ENCODE measurements at places on chromosomes 4 and X.

DNA sequence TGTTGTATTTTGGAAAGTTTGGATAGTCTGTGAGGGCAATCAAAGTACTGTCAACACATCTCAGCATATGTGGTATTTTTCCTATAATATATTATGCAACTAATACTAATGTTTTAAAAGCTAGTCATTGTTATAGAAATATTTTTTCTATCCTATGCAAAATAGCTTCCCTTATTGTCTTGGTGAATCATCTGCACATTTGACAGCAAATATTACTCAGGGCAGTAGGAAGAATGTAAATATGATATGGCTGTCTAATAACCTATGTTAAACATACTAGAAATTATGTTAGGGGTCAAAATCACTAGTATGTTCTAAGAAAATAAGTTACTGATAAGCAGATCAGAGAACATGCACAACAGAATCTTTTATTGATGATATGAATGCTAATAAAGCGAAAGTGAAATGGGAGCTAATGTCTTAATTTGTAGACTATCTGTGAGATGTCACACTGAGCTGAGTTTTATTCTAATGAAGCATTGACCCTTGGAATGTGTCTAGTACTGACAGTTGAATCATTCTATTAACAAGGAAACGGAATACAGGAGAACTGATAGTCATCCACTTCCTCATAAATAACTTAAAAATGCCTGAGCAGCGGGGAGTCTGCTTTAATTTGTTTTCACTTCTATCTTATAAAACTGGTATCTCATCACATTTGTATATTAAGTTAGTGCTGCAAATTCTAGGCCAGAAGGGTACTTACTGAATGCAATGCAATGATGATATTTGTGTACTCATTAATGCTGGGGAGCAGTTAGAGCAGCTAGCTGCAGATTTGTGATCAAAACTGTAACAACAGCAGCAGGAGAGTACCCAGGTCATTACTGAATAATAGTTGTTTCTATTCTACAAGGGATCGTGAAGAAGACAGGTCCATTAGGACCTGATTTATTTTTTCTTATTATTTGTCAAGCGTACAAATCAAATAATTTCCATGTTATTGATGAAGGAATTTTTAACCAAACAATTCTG, 440.3 kb upstream of the AADAT start:
- no peak for ATAC-seq

DNA sequence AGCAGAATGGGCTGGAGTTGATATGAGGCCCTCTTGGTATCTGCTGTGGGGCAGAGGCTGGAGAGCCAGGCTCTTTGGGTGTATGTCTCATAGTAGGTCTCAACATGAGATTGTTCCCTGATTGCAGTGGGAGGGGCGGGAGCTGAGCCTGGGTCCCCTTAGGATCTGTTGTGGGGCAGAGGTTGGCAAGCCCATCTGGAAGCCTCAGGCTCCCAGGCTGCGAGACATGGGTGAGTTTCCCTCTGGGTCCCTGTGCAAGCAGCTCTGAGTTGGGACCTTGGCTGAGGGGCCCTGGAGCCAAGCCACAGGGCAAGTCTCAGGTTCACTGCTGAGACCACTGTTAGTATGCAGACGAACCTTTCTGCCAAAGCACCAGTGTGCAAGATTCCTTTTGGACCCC, 201.9 kb downstream of the ARHGAP10 start:
- peak; percentile 42 for ATAC-seq

DNA sequence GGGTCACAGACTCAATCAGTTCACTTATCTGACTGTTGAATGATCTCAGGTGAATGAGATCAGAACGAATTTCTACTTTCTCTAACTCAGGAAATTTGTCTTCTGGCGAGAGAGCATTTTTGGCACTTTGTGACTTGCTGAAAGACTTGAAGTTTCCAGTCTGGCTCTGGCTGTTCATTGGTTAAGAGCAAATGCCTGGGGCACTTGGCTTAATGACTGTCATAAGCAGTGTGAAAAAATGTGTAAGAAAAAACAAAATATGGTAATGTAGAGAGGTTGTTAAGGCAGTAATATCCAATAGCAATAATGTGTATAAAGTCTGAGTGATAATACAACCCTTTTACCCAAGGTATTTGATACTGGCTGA, 71.3 kb upstream of the PGRMC2 start:
- ATAC-seq, result no peak

DNA sequence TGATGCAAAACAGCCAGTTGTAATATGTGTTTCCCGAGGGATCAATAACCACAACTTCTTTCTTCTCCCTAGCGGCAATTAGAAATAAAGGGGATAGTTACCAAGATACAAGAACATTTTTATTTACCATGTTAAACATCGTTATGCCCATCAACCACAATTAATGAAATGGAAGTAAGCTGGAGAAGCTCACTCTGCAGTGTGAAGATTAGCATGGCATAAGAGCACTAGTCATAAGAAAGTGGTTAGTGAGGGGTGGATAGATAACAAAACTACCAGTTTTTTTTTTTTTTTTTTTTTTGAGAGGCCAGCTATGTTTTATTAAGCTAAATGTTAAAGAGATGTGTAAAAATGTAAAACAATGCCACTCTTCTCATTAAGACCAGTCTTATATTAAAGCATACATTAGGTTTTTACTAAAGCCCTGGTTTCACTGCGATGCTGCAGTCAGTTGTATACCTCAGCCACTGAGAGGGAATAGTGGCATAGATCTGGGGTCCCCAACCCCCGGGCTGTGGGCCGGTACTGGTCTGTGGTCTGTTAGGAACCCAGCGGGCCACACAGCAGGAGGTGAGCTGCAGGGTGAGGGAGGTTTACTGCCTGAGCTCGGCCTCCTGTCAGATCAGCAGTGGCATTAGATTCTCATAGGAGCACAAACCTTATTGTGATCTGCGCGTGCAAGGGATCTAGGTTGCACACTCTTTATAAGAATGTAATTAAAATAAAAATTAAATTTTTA, 27.9 kb upstream of the NFXL1 start:
- no peak for ATAC-seq

DNA sequence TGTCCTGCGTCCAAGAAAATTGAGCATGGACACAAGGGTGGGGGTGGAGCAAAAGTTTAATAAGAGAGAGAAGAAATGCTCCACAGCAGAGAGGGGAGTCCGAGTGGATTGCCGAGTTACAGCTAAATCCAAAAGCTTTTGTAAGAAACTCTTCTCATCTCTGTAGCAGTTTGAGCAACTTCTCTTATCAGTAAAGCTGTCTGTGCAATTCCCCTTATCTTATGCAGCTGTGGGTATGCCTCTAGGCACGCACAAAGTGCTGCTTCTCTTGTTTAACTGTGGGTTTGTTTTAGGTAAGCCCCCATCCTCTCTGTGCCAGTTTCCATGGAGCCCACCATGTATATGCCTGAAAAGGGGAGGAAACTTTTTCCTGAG, 44.8 kb downstream of the HMGB2 start:
- ATAC-seq, result no peak

DNA sequence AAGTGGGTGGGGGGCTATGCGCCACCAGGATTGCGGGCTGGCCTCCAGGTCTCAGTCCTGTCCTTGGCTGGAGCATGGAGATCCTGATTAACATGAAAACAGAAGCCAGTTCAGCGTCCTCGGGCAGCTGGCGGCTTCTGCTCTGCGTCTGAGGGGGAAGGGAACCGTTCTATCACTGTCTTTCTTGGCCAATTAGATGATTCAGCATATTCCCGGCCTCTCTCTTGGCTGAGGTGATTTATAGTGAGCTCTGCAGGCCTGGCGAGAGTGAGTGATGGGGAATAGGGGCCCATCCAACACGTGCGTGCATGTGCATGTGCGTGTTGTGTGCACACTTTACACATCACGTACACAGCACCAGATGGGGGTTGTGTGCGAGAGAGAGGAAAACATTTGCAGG, 145.8 kb upstream of the ATP6AP2 start:
- no peak for ATAC-seq

DNA sequence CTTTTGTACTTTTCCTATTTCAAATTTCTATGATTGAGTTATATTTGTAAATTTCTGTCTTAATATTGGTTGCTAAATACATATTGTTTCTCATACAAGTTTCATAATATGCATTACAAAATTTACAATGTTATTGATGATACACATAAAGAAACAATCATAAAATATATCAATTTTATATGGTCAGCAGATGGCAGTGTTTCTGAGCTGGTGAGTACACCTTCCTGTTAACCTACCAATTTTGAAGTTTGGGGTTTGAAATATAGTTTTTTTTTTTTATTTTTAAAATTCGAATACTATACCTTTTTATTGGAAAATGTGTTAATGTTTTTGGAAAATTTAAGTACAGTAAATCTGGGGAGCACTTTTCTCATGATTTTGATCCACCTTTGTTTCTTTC, 1953.1 kb upstream of the ADGRL3 start:
- ATAC-seq, result no peak

DNA sequence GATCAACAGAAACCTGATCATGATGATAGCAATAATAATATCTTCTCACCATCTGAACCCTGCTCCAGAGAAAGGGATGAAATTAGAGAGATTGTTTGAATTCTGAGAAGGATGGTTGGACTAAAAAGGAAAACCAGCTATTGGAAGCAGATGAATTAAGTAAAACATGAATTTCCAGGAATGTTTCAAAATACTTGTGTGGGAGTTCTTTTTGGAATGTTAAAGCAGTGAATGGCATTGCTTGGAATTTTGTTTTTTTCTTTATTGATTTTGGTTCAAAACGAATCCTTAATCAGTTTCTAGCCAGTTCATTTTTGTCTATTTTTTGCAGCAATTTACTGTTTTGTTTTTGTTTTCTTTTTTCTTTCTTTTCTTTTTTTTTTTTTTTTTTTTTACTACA, 150.3 kb downstream of the NHS start:
- ATAC-seq, result no peak

All from stimulated activated memory B cell treated with anti-CD40 and anti-IgM and Interleukin-4, amounts not matched to agents 10 μg/mL and 1 μg/mL and 100 μg/mL, for 72 hours (primary cell).